NCI-H2081 (cell line): ENCODE measurements at places on chromosomes 3 and 15.

GRCh38 chr3:50737193-50737905 lies 62.6 kb downstream of the DOCK3 start:
- DNase-seq: no peak

DNA sequence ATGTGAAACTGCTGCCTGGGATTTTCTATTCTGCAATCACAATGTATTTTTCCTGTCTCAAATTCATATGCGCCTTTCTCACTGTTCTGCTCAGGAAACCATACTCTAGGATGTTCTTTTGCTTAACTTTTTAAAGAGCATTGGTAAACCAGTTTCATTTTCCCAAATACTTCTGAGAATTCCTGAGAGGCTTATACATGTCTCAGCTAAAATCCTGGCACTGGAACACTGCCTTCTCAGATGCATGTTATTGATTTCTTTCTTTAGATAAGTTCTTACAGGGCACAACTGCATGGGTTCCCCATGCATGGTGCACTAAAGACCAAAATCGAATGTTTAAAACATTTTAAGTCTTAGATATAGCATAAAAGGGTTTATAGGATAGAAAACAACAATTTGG lies 178.3 kb upstream of the PLSCR5 start:
- DNase-seq: no peak

DNA sequence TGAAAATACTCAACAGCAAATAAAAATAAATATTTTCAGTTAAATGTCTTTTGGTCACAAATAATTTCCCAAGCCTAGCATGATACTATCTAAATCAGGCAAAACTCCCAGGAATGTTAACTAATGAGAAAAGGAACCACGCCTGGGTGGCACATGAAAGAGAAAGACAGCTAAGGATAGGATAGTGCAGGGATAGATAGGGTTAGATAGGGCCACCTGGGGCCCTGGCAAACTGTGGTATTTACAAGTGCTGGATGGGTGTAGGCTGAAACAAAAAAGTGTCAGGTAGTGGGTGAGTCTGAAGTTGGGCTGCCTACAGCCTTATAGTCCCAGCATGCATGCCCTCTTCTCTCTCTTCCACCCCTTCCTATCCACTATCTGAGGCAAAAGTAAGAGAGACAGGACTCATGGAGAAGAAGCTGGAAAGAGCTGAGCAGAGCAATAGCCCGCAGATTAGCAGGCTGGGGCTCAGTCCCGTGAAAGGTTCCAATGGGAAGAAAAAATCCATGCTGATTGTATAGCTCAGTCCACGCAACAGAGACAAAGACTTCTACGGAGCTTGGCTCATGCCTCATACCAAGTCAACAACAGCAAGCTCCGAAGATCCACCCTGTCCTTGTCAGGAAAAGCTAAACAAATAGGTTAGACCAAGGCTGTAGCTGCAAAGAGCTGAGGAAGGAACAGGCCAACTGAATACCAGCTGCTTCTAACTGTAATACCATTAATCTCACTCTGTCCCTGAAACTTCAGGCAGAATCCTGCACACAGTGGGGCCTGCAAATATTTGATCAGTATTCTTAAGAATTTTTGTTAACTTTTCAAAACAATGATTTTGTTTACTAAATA lies 342.1 kb upstream of the ATP11B start:
- no peak for DNase-seq

GRCh38 chr3:877001-877400 lies 215.8 kb upstream of the CNTN6 start:
- no peak for DNase-seq

DNA sequence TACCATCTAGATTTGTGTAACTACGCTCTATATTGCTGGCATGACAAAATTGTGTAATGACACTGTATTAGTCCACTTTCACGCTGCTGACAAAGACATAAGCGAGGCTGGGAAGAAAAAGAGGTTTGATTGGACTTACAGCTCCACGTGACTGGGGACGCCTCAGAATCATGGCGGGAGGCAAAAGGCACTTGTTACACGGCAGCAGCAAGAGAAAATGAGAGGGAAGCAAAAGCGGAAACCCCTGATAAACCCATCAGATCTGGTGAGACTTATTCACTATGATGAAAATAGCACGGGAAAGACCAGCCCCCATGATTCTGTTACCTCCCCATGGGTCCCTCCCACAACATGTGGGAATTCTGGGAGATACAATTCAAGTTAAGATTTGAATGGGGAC lies 905.7 kb downstream of the DIPK2A start:
- no peak for DNase-seq

- DNase-seq: no peak
Measured at GRCh38 chr15:74809242-74809641, 3.4 kb upstream of the LMAN1L start.

DNA sequence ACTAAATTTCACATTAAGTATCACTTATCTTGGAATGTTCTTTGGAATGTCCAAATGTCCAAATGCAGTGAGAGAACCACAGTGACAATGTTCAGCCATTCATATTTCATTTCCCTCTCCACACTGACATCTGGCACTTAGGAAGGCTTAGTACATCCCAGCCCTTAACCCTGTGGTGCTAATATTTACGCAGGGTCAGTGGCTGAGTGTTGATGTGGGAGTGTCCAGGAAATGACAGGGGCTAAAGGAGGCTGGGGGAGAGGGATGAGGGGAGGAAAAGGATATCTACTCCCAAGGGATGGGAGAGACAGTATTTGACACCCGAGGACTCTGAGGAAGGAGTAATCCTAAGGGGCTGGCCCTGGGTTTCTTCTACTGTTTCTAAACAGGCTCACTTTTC lies 14.1 kb upstream of the CCR4 start:
- DNase-seq: no peak

GRCh38 chr3:15791525-15791924 lies 6.3 kb downstream of the ANKRD28 start:
- no peak for DNase-seq

DNA sequence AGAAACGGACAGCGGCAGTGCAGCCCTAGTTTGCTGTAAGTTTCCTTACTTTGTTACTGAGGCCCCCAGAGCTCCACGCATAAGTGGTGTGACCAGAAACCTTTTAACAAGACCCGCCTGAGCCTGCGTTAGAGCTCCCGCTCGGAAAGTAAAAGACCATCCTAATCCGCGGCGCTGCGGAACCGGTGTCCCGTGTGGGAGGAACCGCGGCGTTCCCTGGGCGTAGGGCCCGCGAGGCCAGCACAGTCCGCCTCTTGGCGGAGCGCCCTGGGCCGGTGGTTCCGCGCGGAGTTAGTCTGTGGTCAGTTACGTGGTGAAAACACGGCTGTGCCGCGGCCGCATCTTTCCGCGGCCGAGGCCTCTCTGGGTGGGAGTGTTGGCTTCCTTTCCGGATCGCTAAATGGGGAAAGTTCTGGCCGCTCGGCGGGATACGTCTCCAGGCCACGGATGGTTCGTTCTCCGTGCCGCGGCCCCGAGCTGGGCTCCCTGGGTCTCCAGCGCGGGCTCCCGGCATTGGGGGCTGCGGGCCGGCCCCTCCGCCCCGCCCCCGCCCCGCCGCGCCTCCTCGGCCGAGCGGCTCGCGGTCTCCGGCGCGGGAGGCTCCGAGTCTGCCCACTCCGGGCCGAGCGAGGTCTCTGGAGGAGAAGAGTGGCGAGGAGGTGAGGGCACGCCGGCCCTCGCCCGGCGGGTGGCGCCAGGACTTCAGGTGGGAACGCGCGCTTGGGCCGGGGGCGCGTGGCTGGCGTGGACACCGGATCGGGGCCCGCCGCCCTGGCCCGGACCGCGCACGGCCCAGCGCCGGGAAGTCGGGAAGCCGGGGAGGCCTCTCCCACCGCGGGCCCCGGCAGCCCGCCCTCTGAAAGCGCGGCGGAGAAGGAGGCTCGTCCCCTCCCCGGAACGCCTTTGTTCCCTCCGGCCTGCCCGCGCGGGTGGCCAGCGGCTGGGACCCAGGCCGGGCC lies 754 bp downstream of the B3GNT5 start:
- DNase-seq: peak; percentile 61

- no peak for DNase-seq
Measured at GRCh38 chr3:58617338-58617761, 40.2 kb upstream of the FAM107A start.

GRCh38 chr3:13137941-13138832 lies 65.0 kb upstream of the IQSEC1 start:
- DNase-seq: no peak

DNA sequence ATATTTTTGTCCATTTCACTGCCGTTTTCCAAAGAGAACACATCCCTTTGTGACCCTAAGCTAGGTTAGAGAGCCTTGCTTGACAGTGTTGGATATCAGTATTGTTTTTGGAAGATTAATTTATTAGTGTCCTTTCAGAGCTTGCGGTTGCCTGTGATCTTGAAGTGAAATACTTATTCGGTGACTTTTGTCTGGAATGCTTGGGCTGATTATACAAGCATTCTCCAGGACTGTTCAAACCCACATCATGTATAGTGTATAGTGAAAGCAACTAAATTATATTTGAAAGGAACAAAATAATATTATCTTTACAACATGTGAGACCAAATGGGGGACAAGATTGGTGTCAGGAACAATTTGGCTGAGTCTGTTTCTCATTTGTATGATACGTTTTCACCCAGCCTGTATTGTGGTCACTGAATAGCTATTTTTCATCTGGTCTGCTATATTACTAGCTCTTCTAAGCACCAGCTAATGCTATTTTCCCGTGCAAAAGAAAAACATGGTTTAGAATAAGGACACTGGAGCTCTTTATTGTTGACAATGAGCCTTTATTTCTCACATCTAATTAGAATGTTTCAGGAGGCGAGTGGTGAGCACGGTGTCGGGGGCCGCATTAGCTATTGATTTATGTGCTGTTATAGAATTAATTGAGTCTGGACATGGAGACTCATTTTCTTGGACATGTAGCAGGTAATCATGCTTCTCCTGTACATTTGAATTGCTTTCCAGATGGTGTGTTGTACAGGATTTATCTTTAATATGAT lies 158.1 kb downstream of the APBA2 start:
- no peak for DNase-seq

- DNase-seq: no peak
Measured at GRCh38 chr3:133383175-133383574, 16.7 kb upstream of the BFSP2 start.

GRCh38 chr3:8164145-8164544 lies 337.5 kb upstream of the LMCD1 start:
- DNase-seq: no peak

DNA sequence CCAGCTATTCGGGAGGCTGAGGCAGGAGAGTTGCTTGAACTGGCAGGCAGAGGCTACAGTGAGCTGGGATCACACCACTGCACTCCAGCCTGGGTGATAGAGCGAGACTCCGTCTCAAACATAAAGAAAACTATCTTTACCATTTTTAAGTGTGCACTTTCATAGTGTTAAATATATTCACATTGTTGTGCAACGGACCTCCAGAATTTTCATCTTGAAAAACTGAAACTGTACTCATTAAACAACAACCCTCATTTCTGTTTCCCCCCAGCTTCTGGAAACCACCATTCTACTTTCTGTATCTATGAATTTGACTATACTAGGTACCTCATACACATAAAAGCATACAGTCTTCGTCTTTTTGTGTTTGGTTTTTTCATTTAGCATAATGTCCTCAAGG lies 375.1 kb downstream of the SHQ1 start:
- no peak for DNase-seq
